Adrenal gland (tissue), 19 donors: ENCODE measurements at places on chromosomes 4 and X.

- DNase-seq: no peak
Observed at GRCh38 chr4:82823062-82823461, 24.5 kb upstream of the SCD5 start.

DNA sequence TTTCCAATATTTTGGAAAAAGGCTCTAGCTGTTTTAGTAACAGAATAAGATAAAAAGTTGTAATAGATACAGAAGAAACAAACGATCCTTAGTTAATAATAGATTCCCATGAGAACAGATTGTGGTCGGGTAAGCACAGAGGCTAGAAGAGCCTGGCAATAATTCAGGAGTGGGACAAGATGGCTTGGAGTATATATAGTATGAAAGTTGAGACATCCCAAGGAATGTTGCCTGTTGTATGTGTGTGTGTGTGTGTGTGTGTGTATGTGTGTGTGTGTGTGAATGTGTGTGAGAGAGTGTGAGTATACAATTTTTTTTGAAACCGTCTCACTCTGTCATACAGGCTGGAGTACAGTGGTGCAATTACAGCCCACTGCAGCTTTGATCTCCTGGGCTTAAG, 150.7 kb downstream of the PDGFC start:
- no peak for DNase-seq

- DNase-seq: no peak
Observed at GRCh38 chr4:20393486-20394100, 141.9 kb downstream of the SLIT2 start.

GRCh38 chr4:123667496-123667895, 270.9 kb downstream of the SPRY1 start:
- no peak for DNase-seq

GRCh38 chrX:20032201-20032600, 41.3 kb upstream of the BCLAF3 start:
- DNase-seq: no peak

DNA sequence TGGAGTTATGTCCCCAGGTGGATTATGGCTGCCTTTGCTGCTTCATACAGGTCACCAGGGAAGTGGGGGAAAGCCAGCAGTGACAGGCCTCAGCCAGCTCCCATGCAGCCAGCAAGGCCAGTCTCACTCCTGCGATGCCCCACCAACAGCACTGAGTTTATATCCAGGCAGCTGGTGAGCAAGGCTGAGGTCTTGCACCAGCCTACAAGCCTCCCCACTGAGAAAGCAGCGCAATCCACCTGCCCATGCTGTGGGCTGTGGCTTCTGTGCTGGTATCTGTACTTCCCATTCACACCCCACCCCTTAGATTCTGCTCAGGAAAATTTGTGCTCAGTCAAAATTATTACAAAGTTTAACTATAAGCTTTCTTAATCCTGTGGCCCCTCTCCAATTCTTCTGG, 153.5 kb downstream of the HHIP start:
- no peak for DNase-seq

- DNase-seq: no peak
Observed at GRCh38 chr4:25505637-25505991, 128.6 kb downstream of the ANAPC4 start.

DNA sequence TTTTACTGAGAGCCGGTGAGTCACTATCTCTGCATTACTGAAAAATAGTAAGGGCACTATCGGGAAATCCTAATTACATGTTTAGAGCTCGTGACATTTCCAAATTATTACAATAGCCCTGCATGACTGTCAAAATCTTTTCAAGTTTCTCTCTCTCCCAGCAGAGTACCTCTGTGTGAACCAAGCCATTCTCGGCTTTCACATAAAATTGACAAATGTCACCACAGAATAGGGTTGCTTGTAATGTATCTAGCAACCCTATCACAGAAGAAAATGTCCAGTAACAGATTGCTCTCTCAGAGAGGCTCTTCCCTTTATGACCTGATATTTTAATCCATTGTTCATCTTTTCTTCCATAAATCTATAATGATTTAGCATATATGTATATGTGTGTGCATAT, 144.8 kb upstream of the GNPDA2 start:
- no peak for DNase-seq

GRCh38 chr4:168735735-168736134, 238.9 kb downstream of the PALLD start:
- DNase-seq: no peak

GRCh38 chr4:25098964-25099891, 61.0 kb downstream of the SEPSECS start:
- DNase-seq: peak; percentile 93

- no peak for DNase-seq
Observed at GRCh38 chrX:2351999-2352995, 148.5 kb downstream of the DHRSX start.

GRCh38 chrX:133987188-133987587, 1.8 kb upstream of the GPC3 start:
- no peak for DNase-seq

DNA sequence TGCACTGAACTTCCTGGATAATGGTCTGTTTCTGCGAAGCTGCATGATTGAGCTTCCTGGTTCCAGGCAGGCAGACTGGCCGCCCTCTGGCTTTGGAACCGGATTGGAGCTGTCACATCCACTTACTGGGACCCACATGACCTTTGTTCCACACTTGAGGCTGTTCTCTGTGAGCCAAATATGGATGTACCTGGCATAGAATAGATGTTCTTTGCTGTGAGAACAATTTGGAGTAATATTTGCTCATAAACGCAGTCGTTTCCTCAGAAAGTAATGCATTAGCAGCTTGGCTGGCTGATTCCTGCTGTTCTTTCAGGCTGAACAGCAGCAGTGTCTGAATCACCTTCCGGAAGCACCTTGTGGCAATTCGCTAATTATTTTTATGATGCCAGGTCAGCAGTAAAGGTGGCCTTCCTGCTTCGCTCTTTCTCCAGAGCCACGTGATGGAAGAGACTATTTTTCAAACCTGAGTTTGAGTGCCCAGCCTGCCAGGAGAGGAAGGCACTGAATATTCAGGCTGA, 78.1 kb upstream of the BOD1L1 start:
- DNase-seq: no peak

DNA sequence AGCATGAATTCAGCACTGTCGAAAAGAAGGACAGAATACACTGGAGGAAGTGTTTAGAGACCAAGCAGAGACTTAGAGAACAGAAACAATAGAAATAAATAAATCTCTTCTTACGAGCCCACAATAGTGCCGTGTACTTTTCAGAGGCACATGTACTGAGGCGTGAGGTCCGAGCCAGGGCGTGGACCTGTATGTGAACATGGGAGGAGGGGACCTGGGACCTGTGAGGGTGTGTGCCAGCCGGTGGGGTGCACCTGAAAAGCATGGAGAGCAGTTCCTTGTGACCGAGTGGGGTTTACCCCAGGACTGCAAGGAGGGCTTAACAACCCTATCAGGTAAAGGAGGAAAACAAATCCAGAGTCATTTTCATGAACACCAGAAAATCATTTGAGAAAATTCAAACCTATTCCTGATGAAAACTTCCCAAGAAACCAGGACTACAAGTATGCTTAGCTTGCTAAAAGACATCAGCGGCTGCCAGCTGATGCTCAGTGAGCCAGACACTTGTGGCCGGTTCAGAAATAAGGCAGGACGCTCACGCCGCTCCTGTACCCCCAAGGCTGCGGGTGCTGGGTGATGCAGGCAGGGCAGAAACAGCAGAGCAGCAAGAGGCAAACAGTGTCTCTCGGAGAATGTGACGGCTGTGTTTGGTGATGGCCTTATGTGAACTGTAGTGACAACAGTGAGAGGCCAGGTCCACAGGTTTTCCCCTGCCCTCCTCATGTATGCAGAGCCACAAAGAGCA, 37.1 kb downstream of the NELFA start:
- DNase-seq: no peak

GRCh38 chrX:49166914-49167739, 4.6 kb downstream of the MAGIX start:
- DNase-seq: peak; percentile 78

DNA sequence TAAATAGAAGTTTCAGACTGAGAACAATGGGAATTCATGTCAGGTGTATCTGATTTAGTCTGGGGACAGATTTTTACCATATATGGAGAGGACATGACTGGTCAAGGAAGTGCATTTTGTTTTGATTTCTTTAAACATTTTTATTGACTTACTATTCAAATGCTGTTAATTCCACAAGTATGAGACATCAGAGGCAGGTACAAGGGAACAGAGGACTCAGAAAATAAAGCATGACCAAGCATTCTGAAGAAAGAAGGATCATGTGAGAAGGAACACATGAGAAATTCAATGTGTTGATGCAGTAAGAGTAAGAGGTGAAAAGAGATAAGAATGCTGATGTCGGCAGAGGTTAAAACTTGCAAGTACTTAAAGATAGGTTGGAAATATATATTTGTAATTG, 1452.6 kb downstream of the PCDH7 start:
- no peak for DNase-seq

DNA sequence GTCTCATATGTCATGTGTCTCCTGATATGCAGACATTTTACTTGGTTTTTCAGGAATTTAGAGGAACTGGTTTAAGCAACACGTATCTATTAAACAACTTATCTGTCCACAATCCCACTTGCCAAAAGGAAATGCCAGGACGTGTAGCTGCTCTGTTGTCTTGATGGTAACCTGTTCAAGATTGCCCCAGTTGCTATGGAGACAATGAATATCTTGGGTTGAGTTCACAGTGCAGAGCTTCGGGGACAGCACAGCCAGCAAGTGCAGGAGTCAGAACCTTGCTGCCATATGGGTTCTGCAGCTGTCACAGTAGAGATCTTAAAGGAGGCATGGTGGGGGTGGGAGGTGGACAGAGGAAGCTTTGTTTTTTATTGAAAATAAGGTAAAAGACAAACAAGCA, 28.7 kb upstream of the FAM9B start:
- no peak for DNase-seq

DNA sequence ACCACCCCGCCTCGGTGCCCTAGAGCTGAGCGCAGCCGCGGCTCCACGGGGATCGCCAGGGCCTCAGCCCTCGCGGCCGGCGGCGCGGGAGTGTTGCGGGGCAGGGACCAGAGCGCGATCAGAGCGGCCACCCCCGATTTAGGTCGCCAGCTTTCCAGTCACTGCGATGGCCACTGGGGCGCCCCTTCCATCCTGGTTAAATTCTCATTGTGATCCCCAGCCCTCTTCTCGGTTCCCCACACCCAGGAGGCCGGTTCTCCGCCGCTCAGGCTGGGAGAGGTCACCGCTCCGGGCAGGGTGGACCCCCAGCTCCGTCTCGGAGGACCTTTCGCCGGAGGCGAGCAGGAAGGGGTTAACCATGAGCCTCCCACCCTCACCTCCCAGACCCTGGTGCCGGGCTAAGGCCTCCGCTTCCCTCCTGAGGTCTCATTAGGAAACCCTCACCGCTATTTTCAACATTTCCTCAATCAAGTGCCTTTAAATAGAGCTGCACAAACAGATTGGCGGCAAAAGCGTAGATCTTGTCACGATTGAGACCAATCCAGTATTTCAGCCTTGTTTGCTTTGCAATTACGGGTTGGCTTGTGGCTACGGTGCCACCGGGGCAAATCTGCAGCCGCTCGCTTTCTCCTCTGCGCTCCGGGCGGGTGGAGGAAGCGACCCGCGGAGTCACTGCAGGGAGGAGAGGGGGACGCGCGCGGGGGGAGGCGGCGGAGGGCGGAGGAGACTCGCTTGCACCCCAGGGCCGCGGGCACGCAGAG, 8.3 kb upstream of the HAND2 start:
- DNase-seq: no peak

- no peak for DNase-seq
Observed at GRCh38 chr4:42412251-42412650, 15.0 kb downstream of the SHISA3 start.

GRCh38 chr4:127410201-127410600, 222.6 kb upstream of the INTU start:
- DNase-seq: no peak

- no peak for DNase-seq
Observed at GRCh38 chr4:142547974-142548373, 298.1 kb downstream of the INPP4B start.

GRCh38 chr4:160562661-160563060, 1459.8 kb downstream of the RAPGEF2 start:
- no peak for DNase-seq

DNA sequence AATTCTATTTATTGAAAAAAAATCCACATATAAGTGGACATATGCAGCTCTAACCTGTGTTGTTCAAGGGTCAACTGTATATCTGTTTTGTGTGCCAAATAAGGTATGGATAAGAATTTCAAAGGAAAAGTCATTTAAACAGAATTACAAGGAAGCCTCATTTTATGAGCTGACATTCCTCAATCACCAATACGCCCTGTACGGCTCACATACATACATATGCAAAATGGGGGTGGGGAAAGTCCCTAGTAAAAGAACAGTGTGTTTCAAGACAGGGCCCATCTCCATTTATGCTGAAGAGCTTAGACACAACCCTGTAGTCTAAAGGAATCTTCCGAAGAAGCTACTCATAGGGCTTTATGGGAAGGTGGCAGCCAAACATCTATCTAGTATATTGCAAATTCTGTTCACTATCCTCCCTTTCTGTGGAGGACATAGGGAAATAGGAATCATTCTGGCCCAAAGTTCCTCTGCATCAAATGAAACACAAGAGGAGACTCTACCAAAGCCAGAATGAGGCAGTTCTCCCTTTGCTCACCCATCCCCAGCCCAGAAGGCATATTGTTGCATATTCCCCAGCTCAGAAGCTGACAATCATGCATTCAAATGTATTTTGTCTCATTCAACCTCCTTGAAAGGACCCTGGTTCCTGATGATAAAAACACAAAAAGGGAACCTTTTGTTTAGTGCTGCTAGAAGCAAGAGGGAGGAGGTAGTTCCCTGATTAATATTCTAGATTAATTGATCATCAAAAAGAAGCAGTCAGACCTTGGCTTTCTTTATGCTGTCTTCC, 13.7 kb upstream of the ZBTB33 start:
- DNase-seq: no peak

DNA sequence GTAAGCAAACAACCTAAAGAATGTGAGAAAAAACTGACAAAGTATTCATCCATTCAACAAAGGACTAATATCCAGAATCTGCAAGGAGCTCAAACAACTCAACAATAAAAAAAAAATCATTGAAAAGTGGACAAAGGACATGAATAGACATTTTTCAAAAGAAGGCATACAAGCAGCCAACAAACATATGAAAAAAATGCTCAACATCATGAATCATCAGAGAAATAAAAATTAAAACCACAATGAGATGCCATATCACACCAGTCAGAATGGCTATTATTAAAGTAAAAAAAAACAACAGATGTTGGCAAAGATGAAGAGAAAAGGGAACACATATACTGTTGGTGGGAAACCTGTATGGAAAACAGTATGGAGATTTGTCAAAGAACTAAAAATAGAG, 120.7 kb upstream of the ADGRL3 start:
- no peak for DNase-seq

- no peak for DNase-seq
Observed at GRCh38 chr4:37522996-37523395, 163.2 kb downstream of the RELL1 start.

- DNase-seq: no peak
Observed at GRCh38 chrX:10327651-10328050, 170.9 kb downstream of the CLCN4 start.

- DNase-seq: no peak
Observed at GRCh38 chr4:122639181-122639580, 18.3 kb upstream of the IL21 start.

- no peak for DNase-seq
Observed at GRCh38 chr4:63787326-63787725, 621.9 kb downstream of the TECRL start.

- DNase-seq: peak; percentile 81
Observed at GRCh38 chr4:183905081-183905592, at the start of gene STOX2. Gene STOX2 (plus strand): TSS chr4:183905307. CDS start chr4:183906791, 1,484 bp downstream.

- no peak for DNase-seq
Observed at GRCh38 chr4:40583850-40584439, 45.7 kb downstream of the RBM47 start.
